Stimulated activated naive CD8-positive, alpha-beta T cell treated with anti-CD3 and anti-CD28 coated beads, Interleukin-15, amount 100 ng/mL, for 72 hours (primary cell): ENCODE measurements at places on chromosomes 2 and 18.
A peak's percentile ranks its signal among the peaks of the same experiment; 100 is the strongest.

DNA sequence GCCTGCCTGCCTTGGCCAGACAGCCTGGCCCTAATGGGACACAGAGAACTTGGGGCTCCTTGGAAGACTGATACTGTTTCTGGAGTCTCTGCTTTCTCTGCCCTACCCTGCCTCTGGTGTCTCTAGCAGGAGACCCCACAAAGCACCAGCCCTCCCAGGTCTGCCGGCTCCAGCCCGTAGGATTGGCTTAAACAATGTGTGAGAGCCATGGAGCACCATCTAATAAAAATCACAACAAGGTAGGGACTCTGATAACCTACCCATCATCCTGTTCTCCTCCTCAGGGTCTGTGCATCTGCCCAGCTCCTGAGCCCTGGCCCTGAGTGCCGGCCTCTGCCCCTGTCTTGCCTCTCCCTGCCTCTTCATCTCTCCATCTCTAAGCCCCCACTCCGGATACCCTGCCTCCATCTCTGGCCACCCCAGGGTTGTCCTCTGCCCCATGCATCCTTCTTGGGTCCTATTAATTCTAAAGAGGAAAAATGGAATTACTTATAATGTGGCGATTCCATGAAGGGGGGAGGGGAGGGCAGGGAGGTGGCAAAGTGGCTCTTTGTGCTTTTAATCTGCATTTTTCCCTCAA is 1.2 kb upstream of the ECEL1 start:
- no peak for DNase-seq

DNA sequence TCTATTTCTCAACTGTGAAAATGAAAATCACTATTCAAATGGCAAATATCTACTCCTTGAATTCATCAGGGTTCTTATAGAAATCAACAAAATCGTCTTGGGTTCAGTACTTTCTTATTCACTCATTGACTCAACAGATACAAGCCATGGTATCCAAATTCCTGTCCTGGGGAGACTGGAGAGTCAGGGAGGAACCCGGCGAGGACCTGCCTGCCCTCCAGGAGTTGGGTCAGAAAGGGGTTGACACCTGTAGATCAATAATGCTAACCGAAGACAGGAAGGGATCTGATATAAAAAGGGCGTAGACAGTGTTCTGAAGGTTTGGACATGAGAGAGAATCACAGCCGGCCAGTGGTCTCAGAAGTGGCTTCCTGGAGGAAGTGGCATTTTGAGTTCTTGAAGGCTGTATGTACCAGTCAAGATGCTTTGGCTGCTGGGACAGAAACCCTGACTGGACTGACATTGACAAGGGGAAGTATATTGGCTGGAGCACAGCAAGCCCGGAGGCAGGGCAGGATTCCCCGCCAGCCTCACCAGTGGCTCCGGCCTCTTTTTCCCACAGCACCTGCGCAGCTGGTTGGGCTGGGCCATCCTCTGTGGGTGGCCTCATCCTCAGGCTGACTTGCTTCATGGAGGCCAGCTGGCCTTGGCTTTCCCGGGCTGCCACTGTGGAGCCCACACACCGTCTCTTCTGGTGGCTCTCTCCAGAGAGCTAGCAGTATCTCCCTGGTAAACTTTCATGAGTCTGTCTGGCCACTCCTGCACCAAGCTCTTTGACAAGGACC is 3.0 kb downstream of the LRRFIP1 start:
- DNase-seq: no peak

- DNase-seq: no peak
Measured at GRCh38 chr2:106306387-106306786, 112.3 kb upstream of the UXS1 start.

GRCh38 chr2:221254299-221254698 is 317.8 kb downstream of the EPHA4 start:
- DNase-seq: no peak

GRCh38 chr2:241269707-241270520 is 45.6 kb downstream of the HDLBP start:
- no peak for DNase-seq

GRCh38 chr2:224909885-224910573 is 132.2 kb downstream of the DOCK10 start:
- peak; percentile 73 for DNase-seq

- DNase-seq: no peak
Measured at GRCh38 chr2:55109219-55109891, 59.1 kb upstream of the RTN4 start.

GRCh38 chr2:112109278-112109677 is 28.9 kb upstream of the FBLN7 start:
- DNase-seq: no peak

DNA sequence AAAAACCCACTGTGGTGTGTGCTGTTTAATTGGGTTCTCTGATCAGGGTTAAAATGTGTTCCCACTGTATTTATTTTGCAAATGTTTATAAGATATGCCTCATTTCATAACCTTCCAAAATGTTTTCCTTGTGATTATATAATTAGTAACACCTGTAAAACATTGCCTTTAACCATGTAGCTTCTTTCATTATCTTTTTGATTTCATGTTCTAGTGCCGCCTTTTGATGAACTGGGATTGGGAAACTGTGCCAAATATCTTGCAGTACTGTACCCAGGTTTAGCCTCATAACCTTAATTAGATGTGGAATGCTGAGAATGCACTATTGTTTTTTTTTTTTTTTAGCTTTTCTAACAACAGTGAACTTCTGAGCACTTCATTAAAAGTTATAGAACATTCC is 96.9 kb downstream of the TANC1 start:
- no peak for DNase-seq

DNA sequence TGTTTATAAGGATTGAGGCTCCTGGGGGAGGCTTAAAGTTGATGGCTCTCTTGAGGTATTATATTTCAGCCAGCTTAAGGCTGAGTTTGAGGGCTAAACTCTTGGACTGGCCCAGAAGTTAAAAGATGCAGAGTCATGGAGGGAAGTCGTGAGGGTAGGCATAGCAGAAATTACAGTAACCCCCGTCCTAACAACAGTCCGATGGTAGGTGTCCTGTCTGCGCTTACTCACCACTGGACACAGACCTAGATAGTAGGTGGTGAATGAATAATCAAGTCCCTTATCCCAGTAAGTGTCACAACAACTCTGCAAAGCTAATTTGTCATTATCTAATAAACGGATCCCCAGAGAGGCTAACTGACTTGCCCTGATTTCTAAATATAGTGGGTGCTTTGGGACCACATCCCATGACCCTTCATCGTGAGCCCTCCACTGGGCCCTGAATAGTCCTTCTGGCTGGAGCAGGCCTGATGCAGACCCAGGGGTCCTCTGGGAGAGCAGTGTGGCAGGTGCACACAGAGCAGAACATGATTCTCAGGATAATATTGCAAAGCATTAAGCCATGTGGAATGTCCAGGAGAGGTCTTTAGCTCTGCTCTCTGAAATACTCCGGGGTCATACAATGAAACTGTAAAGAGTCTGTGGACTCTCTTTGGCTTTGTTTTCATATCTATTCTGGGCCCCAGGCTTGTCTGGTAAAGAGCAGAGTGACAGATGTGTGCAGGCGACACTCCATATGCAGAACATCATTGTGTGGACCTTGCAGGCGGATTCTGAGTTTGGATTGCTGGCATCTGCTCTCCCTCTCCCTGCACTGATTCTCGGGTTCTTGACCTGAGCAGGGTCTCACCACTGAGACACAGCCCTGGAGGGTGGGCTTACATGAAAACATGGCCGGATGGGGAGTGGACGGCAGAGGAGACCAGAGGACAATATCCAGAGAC is 98.1 kb downstream of the RNF144A start:
- DNase-seq: no peak

DNA sequence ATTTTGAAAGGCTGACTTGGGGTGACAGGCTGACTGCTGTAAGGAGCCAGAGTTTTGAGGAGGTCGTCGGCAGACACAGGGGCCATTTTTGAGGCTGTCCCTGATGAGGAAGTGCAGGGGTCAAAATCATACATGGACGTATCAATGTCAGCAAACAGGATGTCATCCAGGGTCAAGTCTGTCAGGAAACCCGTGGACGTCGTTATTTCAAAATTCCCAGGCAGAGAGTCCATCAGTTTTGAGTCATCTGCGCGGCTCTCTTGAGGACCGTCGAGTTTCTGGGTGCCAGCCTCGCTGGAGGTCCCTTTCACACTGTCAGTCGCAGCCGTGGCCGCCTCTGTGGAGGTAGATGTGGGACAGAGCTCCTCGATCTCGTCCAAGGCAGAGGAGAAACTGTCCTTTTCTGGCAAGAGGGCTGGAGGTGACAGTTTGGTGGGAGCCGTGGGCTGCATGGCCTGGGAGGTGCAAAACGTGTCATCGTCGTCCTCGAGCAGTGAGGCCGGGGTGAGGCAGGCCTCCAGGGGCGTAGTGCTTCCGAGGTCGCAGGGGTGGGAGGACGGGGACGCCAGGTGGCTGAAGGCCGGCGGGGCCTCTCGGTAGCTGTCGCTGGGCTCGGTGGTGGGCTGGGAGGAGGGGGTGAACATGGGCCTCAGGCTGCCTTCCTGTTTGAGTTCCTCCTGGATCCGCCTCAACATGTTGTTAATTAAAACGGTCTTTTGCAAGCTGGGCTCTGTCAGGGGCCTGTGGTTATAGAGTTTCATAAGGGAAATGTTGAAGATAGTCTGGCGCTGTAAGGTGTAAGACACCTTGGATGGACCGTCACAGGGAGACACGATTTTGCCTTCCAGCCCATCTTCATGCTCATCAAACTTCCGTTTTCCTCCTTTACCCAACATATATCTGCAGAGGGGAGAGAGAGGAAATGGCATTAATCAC is 17.5 kb downstream of the SERTAD2 start:
- DNase-seq: no peak

- peak; percentile 77 for DNase-seq
Measured at GRCh38 chr2:101718993-101719571, 21.6 kb downstream of the MAP4K4 start.

DNA sequence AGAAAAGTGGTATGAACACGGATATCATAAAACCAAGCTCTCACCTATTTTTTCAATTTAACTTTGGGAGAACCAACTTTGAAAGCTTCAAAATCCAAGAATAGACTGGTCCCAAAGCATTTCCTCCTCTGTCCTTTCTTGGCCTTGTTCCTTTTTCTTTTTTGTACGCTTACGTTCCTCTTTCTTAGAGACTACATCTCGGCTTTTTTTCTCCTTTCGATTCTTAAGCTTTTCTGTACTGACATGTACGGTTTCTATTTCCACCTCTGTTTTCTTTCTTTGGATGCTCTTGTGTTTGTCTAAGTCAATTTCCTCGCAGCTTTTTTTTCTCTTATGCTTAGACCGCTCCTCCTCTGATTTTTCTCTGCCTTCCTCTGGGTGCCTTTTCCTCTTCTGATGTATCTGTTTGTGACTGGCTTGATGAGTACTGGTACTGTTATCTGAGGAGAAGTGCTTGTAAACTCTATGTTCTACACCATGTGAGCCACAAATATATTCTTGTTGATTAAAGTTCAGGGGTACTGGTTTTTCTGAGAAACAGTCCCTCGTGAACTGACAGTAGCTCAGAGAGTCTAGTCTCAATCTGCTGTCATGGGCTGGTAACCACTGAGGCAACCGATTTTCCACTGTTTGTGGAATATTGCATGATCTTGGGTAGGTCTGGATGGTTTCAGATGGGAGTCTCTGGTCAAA is 11.5 kb upstream of the RNU2-63P start:
- no peak for DNase-seq

- DNase-seq: no peak
Measured at GRCh38 chr2:70830366-70830765, 5.2 kb downstream of the CD207 start.

GRCh38 chr2:85992611-85993010 is 103.8 kb upstream of the ST3GAL5 start:
- DNase-seq: no peak

- DNase-seq: no peak
Measured at GRCh38 chr2:130160131-130160530, 15.2 kb upstream of the CCDC74B start.

DNA sequence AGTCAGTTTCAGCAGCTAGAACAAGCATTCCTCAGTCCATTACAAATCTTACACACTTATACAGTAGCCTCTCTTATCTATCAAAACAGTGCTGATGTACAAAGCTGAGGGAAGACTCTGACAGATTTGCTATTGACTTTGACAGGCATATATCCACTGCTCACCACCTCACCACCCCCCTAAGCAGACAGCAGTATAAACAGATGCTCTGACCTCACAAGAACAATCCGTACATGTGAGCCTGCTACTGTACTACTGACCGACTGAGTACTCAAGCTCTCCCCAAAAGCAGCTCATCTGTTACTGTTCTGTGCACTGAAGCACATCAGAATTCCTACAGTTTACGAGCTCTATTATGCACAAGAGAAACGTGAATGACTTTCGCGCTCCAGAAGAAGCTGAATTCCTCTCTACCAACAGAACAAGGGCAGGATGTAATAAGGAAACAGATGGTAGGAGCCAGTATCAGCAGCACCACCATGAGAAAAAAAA is 95.6 kb upstream of the PDE1A start:
- DNase-seq: no peak

GRCh38 chr18:30814446-30814845 is 228.1 kb downstream of the DSC3 start:
- no peak for DNase-seq

GRCh38 chr2:201433394-201433995 is 17.8 kb downstream of the TRAK2 start:
- DNase-seq: no peak

DNA sequence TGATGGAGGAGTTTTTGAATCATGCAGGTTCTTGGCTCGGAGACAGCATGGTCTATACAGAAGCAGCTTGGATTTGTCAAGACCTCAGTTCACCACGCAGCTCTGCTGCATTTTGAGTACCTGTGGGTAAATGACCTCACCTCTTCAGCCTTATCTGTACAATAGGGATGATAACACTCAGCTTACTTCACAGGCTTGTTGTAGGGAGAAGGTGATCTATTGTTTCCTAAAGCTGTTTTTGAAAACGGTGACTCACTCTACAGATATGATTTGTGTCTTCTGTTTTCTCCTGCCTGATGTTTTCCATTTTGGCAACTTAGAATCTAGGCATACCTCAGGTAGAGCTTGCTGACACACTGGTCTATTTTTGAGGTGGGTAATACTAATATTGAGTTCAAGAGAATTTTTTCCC is 80.3 kb downstream of the FMNL2 start:
- DNase-seq: peak; percentile 33

GRCh38 chr18:9135081-9135911 is 1.3 kb upstream of the ANKRD12 start:
- DNase-seq: no peak

- DNase-seq: no peak
Measured at GRCh38 chr2:171985076-171985475, 14.7 kb upstream of the METAP1D start.

GRCh38 chr2:147829106-147829505 is 15.7 kb upstream of the ACVR2A start:
- DNase-seq: no peak

DNA sequence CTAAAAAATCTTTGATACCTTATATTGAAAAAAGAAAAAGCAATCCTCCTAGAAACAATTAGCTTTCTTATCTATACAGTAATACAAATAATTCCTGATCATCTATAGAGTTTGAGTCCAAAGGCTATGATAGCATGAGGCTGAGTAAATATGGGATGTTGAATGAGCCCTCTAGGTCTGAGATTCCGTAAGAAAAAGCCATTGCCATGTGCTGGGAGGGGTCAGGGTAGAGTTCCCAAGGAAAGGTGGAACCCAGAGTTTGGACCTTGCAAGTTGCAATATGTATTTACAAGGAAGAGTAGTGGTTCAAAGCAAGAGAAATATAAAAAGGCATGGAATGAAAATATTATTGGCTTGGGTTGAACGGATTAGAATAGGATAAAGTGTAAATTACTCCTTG is 178.1 kb downstream of the DCC start:
- DNase-seq: no peak
